ENCODE measurements at places on chromosomes 1 and 21.
A peak's percentile ranks its signal among the peaks of the same experiment; 100 is the strongest.

DNA sequence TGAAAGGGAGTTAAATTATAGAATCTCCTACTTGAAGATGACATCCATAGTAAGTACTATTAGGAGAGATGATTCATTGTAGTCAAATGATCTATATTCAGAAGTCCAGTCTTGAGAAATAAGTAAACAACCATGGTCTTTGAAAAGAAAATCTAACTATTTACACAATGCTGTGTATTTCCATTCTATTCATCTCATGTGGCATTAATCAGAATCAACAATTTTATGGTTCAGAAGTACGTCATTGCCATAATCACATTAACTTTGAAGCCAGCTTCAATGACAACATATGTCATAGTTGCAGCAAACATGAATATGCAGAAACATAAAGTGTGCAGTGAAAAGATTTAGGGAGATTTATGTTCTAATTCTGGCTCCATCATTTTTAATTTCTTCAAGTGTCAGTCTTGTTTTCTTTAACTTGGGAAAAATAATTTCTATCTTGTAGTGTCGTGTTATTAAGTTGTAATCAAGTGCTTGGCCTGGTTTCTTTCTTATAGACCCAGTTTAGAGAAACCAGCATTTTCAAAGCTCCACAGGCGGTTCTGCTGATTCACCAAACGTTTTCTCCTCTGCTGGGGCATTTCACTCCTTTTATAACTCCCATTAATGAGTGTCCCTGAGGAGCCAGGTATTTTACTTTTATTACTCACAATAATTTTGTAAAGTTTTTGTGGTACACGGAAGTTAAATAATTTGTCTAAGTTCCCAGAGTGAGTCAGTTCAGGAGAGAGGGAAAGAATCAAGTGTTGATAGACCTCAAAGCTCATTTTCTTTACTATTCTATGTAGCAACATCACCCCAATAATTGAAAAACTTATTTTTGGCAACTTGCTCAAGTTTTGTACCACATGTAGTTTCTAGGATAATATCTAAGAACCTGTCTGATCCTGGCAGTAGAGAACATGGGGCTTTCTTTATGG, 35.9 kb upstream of the PTGS2 start:
- DNase-seq = no peak

DNA sequence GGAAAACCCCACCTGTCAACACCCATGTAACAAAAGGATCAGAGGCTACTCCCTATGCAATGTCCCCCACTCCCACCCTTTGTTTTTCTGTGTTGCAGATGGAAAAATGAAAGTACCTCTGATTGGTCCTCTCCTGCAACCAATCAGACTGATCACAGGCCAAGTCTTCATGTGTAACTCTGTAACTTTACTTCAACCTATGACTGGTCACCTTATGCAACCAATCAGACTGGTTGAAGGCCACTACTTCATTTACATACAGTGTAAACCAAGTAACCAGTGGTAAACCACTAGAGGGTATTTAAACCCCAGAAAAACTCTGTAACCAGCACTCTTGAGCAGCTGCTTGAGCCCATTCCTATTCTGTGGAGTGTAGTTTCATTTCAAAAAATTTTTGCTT, 266.3 kb upstream of the OLFM3 start:
- DNase-seq = peak; percentile 7

GRCh38 chr1:168293356-168293755, 12.7 kb downstream of the TBX19 start:
- no peak for DNase-seq

DNA sequence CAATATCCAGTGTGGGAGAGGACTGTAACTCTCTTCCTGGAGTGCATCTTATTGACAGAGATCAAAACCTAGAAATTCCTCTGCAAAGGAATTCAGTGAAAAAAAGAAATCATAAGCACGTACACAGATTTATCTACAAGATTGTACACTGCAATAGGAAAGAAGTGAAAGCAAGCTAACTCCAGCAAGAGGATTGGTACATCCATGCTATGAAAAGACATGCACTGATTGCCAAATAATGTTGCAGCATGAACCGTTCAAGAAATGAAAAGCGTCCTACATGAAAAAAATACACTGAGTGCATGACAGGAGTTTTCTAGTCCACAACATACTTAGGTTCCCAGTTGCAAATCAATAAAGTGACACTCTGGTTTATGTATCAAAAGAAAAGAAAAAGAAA, 1.9 kb upstream of the MGST3 start:
- DNase-seq = no peak

DNA sequence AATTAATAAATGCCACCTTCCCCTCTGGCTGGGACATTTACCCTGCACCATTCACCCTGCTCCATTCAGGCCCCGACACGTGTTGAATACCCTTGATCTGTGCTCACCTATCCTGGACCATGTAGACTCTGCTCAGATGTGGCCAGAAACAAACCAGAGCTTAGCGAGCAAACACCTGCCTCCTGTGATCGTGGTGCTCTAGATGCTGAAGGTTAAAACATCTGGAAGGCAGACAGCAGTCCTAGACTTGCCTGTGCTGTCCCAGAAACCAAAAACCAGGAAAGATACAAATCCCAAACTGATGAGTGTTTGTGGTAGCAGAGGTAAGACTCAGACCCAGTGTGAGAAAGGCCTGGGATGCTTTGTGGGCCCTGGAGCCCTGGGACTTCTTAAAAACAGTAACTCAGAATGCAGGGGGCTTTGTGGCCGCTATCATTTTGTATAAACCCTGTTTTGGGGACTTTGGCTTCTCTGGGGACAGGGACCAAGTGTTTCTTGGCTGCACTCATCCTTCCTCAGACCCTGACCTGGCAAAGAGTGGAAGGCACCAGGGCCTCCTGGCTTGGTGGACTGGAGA, 99.6 kb downstream of the DMRTB1 start:
- no peak for DNase-seq
